ENCODE measurements at places on chromosomes 3 and 15.

DNA sequence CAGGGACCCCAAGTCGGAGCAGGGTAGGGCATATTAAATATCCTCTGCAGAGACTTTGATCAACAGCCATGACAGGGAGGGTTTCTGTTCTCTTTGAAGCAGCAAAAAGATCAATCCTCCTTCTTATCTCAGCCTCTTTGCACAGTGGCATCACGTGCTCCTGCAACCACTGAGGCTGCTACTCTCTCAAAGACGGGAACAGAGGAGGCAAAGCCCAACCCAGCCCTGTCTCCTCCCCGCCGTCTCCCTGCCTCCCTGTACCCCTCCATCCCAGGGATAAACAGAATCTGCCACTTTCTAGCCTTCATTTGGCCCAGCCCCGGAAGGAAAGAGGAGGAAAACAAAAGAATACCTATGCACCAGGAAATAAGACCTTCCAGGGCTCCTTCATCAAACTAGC lies 7.5 kb upstream of the TBC1D21 start:
- DNase-seq: no peak

- DNase-seq: no peak
Measured at GRCh38 chr3:122975163-122975923, 52.2 kb downstream of the SEMA5B start.

GRCh38 chr3:126851934-126852333 lies 131.0 kb upstream of the PLXNA1 start:
- no peak for DNase-seq

DNA sequence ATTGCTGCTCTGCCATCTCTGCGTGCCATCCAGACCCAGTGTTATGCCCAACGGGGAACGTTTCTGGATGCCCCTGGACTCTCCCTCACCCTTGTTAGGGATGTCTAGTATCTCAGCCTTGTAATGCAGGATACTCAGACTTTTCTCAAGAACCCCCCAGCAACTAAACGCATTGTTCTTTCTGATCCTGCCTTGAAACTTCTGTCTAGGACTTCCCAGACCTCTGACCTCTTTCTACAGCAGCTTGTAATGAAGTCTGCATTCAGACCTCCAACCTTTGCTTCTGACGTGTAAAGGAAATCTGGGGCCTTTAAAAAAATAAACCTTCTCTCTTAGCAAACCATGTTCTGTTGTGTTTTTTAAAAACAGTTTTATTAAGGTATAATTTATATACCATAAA lies 139.5 kb downstream of the KCNAB1 start:
- DNase-seq: no peak

DNA sequence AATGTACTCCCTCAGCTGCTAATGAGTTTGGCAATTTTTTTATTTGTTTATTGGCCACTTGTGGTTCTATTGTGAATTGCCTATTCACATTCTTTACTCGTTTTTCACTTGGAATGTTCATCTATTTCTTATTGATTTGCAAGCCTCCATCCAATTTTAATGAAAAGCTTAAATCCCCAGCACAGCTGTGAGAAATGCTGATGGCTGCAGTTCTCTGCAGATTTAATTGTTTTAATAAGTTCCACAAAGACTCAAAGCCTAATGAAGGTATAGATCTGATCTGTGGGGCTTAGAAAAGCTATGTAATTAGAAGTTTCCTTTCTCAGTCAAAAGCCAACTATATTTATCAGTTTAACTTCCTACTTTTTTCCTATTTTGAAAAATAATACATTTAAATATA lies 41.5 kb downstream of the LYZL4 start:
- no peak for DNase-seq

- no peak for DNase-seq
Measured at GRCh38 chr15:87567406-87568030, 689.0 kb downstream of the NTRK3 start.

GRCh38 chr3:194320100-194320499 lies 31.0 kb downstream of the CPN2 start:
- DNase-seq: no peak

GRCh38 chr3:171460725-171461524 lies 720 bp upstream of the TNIK start:
- DNase-seq: no peak

- DNase-seq: no peak
Measured at GRCh38 chr3:41182504-41183059, 16.7 kb upstream of the CTNNB1 start.

All from GM04503 (cell line).